Caco-2 (cell line): ENCODE measurements at places on chromosomes 1 and 21. TPM values are rescaled to one million over a fixed set of nuclear protein-coding genes. Genes with fewer than 3 reads are reported as not detected.

GRCh38 chr1:109564194-109564878 is 15.9 kb downstream of the GNAI3 start:
- H3K36me3 ChIP-seq, result no peaks in the 10 kb centered on the region
- H3K27me3 ChIP-seq, result no peaks in the 10 kb centered on the region
- H3K4me3 ChIP-seq, result no peak overlapping the region
- no peak overlapping the region for H3K27ac ChIP-seq
- H3K4me1 ChIP-seq, result peaks cover 20% of the 10 kb centered on the region

DNA sequence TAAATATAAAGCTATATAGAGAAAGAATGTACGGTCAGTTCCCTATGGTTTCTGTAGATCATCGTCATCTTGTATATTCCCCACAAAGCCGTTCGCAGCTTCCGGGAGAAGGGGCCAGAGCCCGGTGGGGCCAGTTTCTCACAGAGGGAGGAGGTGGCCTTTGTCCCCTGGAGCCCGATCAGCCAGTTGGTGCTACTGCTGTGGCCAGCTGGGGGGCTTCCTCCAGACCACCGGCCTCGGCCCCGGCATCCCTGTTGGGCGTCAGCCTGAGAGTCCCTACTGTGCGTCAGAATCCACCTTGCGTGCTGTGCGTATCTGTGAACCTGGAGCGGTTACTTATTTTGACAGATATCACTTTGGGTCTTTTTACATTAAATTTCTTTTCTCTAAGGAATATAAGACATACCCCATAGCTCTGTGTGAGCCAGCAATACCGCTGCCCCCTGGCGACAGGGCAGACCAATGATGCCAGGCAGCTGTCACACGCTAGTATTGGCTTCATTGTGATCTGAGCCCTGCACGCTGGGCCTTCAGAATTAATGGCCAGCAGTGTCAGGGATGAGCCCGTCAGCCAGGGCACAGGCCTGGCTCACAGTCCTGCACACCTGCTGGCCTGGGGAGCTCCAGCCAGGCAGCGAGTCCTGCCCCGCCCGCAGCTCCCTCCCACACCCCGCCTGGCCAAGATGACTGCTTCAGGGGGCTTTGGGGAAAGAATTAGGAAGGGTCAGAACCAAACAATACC is 145.9 kb downstream of the PGBD5 start:
- no peak overlapping the region for H3K4me3 ChIP-seq
- H3K36me3 ChIP-seq, result peaks cover 1% of the 10 kb centered on the region
- H3K4me1 ChIP-seq, result no peaks in the 10 kb centered on the region
- no peak overlapping the region for H3K27ac ChIP-seq
- no peaks in the 10 kb centered on the region for H3K27me3 ChIP-seq

DNA sequence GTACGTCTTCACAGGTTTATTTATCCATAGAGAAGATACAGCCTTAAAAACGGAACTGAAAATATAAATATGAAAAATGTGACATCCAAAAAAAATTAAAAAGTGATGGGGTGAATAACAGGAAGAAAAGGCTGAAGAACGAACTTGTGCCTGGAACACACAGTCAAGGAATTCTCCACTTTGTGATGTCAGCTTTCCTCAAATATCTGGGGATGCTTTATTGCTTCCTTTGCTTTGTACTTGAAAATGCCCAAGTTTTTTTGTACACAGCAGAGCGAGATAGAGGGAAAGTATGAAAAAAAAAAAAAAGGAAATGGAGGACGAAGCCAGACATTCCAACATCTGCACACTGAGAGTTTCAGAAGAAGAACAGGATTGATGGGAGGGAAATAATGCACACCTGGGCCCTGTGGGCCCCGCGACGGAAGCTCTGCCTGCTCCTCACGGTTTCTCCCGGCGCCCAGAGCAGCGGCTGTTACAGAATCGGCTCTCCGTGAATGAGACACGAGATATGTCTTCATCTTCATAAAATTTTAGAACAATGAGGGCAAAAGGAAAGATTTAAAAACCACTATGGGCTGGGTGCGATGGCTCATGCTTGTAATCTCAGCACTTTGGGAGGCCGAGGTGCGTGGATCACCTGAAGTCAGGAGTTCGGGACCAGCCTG is 10.0 kb upstream of the LRRC3 start:
- no peaks in the 10 kb centered on the region for H3K36me3 ChIP-seq
- no peak overlapping the region for H3K27ac ChIP-seq
- 0 out of 2 replicates have a peak, but pooled peaks cover 6% of the 10 kb centered on the region for H3K4me1 ChIP-seq
- H3K27me3 ChIP-seq, result no peaks in the 10 kb centered on the region
- H3K4me3 ChIP-seq, result no peak overlapping the region

GRCh38 chr1:44641126-44642102 is 32.9 kb downstream of the TMEM53 start:
- DNase-seq, result no peak
- H3K27me3 ChIP-seq, result no peaks in the 10 kb centered on the region
- H3K27ac ChIP-seq, result no peak overlapping the region
- H3K4me3 ChIP-seq, result no peak overlapping the region
- peaks cover 2% of the 10 kb centered on the region; the same call in 1 of the 2 replicates for H3K36me3 ChIP-seq

- H3K27ac ChIP-seq, result no peak overlapping the region
- peak overlapping the region; percentile 34 for H3K4me3 ChIP-seq
- no peaks in the 10 kb centered on the region for H3K36me3 ChIP-seq
- no peaks in the 10 kb centered on the region for H3K27me3 ChIP-seq
Observed at GRCh38 chr1:166489670-166490436, 323.1 kb upstream of the FAM78B start.

DNA sequence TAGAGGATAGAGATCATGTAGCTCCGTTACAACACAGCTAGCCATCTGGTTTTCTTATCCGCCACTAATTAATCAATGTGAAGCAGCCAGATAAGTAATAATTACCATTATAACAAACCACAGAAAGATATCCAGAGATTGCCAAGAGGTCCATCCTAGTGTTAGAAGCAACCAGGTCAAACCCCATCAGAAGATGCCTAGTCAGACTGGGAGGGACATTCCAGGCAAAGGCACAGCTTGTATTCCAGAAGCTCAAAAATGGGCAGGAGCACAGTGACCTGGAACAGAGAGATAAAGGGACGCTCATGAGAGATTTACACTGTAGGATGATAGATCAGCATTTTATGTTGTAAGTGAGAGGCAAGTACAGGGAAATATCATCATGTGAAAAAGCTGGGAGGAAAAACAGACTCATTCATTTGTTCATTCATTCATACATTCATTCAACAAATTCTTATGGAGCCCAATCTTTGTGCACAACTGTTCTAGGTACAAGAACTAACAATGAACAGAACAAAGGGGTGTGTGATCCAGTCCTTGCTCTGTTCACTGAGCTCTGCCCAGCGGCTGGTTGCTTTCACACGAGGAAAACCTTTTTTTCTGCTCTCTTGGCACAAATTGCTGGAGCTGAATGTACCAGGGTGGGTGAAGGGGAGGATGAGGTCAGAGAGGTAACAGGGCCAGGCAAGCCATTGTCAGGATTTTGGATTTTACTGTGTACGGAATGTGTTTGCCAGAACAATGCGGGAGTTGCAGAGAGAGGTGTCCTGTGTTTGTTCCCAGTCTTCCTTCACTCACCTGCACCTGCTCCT is 240.8 kb upstream of the FGGY start:
- H3K4me3 ChIP-seq, result no peak overlapping the region
- no peak for DNase-seq
- H3K36me3 ChIP-seq, result no peaks in the 10 kb centered on the region
- H3K4me1 ChIP-seq, result no peaks in the 10 kb centered on the region
- H3K27ac ChIP-seq, result no peak overlapping the region

DNA sequence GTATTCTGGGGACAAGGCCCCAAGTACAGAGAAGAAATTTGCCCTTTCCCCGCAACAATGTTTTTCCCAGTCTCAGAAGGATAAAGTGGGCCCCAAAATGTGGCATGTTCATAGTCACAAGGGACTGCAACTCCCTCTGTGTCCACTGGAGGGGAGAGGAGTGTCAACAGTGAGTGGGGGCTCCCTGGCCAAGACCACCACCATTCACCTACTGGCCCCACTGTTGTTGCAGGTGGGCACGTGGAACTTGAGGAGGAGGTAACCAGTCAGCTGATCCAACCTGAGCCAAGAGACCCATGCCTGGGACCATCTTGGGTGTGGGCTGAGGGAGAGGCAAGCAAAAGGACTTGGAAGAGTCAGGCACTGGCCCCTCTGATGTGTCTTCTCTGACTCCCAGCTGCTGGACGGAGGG is 777 bp downstream of the NUDT17 start:
- no peaks in the 10 kb centered on the region for H3K27me3 ChIP-seq
- DNase-seq, result no peak
- H3K27ac ChIP-seq, result no peak overlapping the region
- peaks cover 3% of the 10 kb centered on the region for H3K36me3 ChIP-seq
- H3K4me3 ChIP-seq, result peak overlapping the region; percentile 61
- H3K4me1 ChIP-seq, result peaks cover 7% of the 10 kb centered on the region

DNA sequence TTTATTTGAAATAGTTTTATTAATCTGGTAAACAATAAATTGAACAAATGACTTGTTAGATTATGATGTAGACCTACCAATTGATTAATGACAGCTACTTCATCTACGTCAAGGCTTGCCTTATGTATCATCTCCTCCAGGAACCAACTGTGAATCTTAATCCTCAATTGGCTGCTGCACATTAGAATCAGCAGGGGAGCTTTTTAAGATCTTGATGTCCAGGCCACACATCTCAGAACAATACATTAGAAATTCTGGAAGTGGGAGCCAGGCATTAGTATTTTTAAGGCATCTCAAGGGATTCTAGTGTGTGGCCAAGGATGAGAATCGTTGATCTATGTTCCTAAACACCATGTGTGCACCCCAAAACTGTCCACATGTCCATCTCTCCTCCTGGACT is 52.0 kb upstream of the LYPLAL1 start:
- no peaks in the 10 kb centered on the region for H3K4me1 ChIP-seq
- no peak for DNase-seq
- H3K36me3 ChIP-seq, result no peaks in the 10 kb centered on the region
- no peaks in the 10 kb centered on the region for H3K27me3 ChIP-seq
- H3K4me3 ChIP-seq, result no peak overlapping the region

The SYDE2 gene
- total RNA-seq, result 19.1 and 19.9 TPM in 2 replicates

DNA sequence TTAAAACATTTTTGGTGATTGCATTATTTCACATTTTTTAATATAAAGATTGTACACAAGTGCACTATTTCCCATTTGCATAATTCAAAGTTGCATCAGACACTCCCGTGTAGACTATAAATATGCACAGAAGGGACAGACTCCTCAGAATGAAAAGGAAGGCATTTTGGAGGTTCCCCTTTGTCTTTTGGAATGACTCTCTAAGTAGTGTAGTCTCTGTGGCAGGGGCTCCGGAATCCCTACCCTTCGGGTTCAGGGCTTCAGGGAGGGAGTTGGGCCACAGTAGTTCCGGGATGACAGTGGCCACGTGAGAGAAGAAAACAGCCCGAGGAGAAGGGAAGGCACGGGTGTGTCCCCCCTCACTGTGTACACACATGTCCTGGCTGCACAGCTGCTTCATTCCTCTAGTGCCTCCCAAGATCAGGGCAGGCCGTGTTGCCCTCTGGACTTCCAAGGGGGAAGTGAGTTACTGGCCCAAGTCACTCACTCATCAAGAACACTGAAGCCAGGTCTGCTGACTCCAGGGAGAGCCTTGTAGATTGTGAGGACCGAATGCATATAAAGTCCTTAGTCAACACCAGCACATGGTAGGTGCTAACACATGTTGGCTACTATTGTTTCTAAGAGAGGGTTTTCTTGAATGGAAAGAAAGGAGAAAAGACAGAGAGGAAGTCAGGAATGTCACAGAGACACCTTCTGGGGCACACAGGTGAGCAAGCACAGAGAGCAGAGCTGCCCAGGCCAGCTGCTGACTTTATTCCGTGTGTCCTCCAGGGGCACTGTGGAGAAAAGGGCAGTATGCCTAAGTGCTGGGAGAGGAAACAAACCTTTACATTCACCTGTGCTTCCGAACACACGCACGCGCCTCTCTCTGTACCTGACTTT is 39.8 kb downstream of the LHX4 start:
- no peaks in the 10 kb centered on the region for H3K27me3 ChIP-seq
- peaks cover 10% of the 10 kb centered on the region; the same call in 1 of the 2 replicates for H3K4me1 ChIP-seq
- H3K4me3 ChIP-seq, result no peak overlapping the region
- no peak overlapping the region for H3K27ac ChIP-seq

The ANKRD65 gene
- total RNA-seq, result 1.6 and 3.2 TPM in 2 replicates

- H3K27me3 ChIP-seq, result no peaks in the 10 kb centered on the region
- H3K27ac ChIP-seq, result no peak overlapping the region
- no peak overlapping the region for H3K4me3 ChIP-seq
- H3K4me1 ChIP-seq, result peaks cover 52% of the 10 kb centered on the region
- DNase-seq, result no peak
Observed at GRCh38 chr1:151309811-151310323, 17.3 kb downstream of the PI4KB start.

- no peaks in the 10 kb centered on the region for H3K36me3 ChIP-seq
- H3K4me3 ChIP-seq, result no peak overlapping the region
- H3K4me1 ChIP-seq, result no peaks in the 10 kb centered on the region
- H3K27ac ChIP-seq, result no peak overlapping the region
Observed at GRCh38 chr1:76782809-76783208, 84.5 kb upstream of the ST6GALNAC5 start.

The FBLIM1 gene
- total RNA-seq, result 3.6 and 5.5 TPM in 2 replicates

DNA sequence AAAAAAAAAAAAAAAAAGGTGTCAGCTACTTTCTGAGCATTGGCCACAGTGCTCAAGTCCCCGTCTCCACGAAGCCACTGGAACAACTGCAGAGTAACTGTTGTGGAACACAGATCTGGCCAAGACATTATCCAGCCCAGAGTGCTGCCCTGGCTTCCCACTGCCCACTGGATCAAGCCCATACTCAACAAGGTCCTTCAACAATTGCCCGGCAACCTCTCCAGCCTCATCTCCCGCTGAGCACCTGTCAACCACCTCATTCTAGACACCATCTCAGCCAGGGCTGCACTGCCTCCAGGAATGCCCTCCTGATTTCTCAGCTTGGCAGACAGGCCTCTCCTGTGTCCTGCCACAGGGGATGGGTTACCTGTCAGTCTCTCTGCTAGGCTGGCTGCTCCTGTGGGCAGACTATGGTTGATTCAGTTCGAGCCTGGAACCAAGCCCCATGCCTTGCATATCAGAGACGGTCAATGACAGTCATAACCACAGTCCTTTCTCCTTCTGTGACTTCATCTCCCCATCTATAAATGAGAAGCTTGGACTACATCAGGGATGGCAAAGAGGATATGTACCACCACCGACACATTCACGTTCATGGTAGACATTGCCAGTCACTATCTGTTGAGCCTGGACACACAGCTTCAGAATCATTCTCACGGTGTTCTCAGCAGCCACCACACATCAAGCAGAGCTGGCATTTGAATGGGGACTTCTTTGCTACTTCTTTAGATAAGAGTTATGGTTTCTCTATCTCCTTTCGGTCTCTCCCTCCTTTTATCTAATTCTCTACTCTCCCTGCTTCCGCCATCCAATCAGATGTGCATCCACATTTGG is 76.9 kb downstream of the MRPL37 start:
- H3K36me3 ChIP-seq, result no peaks in the 10 kb centered on the region
- peak overlapping the region; percentile 59 for H3K27ac ChIP-seq

- no peak overlapping the region for H3K4me3 ChIP-seq
- H3K36me3 ChIP-seq, result no peaks in the 10 kb centered on the region
- DNase-seq, result no peak
- H3K27ac ChIP-seq, result no peak overlapping the region
- H3K27me3 ChIP-seq, result no peaks in the 10 kb centered on the region
Observed at GRCh38 chr1:30749691-30750583, 7.6 kb downstream of the LAPTM5 start.

The INTS7 gene
- 28.1 and 31.9 TPM in 2 replicates for total RNA-seq

The FOXD2 gene
- total RNA-seq, result 4.4 and 4.6 TPM in 2 replicates

The OVAAL gene
- total RNA-seq, result not detected in 2 replicates
